ENCODE measurements at places on chromosomes 7 and 10.

DNA sequence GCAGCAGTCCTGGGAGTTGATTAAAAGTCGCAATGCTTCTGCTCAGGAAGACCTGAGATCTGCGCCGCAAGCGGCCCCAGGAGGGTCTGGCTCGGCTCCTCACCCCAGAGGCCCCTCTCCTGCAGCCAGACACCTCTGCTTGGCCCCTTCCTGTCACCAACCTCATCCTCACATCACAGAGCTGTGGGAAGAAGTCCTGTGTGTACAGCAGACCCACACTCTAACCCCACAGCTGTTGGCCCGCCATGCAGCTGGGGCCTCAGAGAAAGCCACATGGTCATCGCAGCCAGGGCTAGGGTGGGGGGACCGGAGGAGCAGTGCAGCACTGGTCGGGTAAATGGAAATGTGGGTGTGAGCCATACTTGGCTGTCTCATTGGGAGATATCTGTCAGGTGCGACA lies 97.7 kb downstream of the RGS10 start:
- DNase-seq: no peak
- no peaks in the 10 kb centered on the region for H3K36me3 ChIP-seq
- no peaks in the 10 kb centered on the region for H3K4me1 ChIP-seq
- H3K27ac ChIP-seq: no peak overlapping the region
- H3K4me3 ChIP-seq: no peak overlapping the region

- no peak overlapping the region for H3K4me3 ChIP-seq
- H3K36me3 ChIP-seq: no peaks in the 10 kb centered on the region
- DNase-seq: no peak
- H3K27ac ChIP-seq: no peak overlapping the region
- H3K4me1 ChIP-seq: no peaks in the 10 kb centered on the region
- no peaks in the 10 kb centered on the region for H3K27me3 ChIP-seq
Measured at GRCh38 chr10:22042557-22043326, 39.2 kb upstream of the DNAJC1 start.

DNA sequence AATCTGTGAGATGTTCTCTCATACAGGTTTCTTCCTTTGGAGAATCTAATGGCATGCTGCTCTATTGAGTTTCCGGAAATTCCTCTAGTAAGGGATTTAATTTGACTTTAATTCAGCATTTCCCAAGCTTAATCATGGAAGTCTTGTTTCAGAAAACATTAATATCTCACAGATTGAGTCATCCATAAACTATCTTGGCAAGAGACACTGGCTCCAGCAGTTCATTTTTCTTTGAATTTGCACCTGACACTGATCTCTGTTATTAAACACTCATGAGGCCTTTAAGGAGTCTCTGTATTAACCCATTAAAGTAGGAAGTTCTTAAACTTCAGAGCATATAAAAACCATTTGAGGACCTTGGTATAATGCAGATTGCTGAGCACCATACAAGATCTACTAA lies 3.6 kb upstream of the ITGB8 start:
- H3K27ac ChIP-seq: no peak overlapping the region
- H3K4me1 ChIP-seq: no peaks in the 10 kb centered on the region
- no peak overlapping the region for H3K4me3 ChIP-seq

DNA sequence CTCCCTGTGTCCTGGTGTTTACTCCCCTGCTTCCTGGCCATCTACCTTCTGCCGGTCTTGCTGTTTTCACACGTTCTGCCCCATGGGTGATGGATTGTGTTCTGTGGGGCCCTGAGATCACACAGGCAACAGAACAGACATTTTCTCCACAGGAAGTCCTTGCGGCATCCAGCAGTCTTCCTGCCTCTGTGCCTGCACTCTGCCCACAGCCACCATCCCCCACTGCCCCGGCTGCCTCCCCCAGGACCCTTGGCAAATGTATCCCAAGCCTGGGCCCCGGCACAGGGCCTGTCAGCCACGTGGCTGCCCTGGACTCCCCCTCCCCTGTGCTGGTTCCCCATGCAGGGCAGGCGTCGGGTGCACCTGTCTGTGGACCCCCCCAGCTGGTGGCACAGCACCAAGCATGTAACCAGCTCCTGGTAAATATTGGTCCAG lies 184.2 kb downstream of the WDR37 start:
- no peaks in the 10 kb centered on the region for H3K4me1 ChIP-seq
- H3K27me3 ChIP-seq: peaks cover 10% of the 10 kb centered on the region
- no peak overlapping the region for H3K27ac ChIP-seq
- no peak overlapping the region for H3K4me3 ChIP-seq
- DNase-seq: no peak

GRCh38 chr7:2680792-2681490 lies 7.1 kb upstream of the AMZ1 start:
- no peaks in the 10 kb centered on the region for H3K4me1 ChIP-seq
- no peaks in the 10 kb centered on the region for H3K27me3 ChIP-seq
- no peaks in the 10 kb centered on the region for H3K36me3 ChIP-seq
- no peak overlapping the region for H3K4me3 ChIP-seq
- no peak overlapping the region for H3K27ac ChIP-seq

DNA sequence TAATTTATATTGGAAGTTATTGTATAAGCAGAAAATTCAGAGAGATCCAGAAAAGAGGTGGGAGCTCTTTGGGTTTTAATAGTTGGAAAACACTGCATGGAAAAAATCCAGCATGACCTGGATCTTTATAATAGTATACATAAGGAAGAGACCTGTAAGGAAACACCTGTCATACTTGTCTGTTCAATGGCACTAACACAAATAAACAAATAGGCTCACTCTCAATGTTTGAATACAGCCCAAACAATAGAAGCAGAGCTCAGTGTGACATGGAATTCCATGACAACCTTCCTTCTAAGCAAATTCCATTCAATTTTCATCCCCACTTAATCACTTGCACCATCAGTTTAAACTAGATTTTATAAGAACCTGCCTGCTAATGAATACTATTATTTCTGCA lies 31.7 kb downstream of the CISD1 start:
- H3K4me3 ChIP-seq: no peak overlapping the region
- no peak for DNase-seq
- H3K27me3 ChIP-seq: no peaks in the 10 kb centered on the region
- no peaks in the 10 kb centered on the region for H3K4me1 ChIP-seq

DNA sequence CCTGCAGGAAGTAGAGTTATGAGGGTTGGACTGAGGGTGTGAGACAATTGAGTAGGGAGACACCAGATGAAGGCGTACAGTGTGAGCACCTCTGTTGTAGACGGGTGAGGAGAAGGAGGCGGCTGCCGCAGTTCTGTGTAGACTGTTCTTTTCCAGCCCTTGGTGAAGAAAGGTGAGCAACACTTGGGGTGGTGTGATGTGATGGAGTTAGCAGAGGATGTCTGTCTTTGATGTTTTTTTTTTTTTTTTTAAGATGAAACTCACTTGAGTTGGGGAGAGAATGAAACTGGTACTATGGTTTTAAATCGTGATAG lies 42.8 kb upstream of the RNF216 start:
- no peaks in the 10 kb centered on the region for H3K36me3 ChIP-seq
- no peaks in the 10 kb centered on the region for H3K27me3 ChIP-seq
- no peak overlapping the region for H3K27ac ChIP-seq
- no peak for DNase-seq
- H3K4me1 ChIP-seq: no peaks in the 10 kb centered on the region
- H3K4me3 ChIP-seq: no peak overlapping the region
